Left forelimb (tissue), 1 donor: ENCODE measurements at places on chromosomes 7 and 10.
A peak's percentile ranks its signal among the peaks of the same experiment; 100 is the strongest.

- no peak for DNase-seq
Observed at GRCh38 chr7:131071786-131072504, 255.7 kb upstream of the MKLN1 start.

- peak; percentile 34 for DNase-seq
Observed at GRCh38 chr7:157978766-157979165, 608.9 kb downstream of the PTPRN2 start.

- DNase-seq = no peak
Observed at GRCh38 chr7:36490419-36490830, 100.8 kb downstream of the ANLN start.

GRCh38 chr10:6124666-6125065 lies 35.8 kb downstream of the RBM17 start:
- no peak for DNase-seq

DNA sequence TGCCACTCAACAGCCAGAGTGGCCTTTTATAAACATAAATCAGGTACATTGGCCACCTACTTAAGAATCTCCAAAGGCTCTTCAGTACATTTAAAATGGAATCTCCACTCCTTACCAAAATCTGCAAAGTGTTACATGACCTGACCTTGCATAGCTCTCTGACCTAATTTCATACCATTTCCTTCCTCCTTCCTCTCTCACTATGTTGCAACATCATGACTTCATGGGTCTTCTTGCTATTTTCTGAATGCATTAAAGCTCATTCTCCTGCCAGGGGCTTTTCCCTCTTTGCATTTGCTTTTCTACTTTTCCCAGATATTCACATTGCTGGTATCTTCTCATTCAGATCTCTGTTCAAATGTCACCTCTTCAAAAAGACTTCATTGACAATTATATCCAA lies 22.1 kb upstream of the PPP1R17 start:
- DNase-seq = no peak

DNA sequence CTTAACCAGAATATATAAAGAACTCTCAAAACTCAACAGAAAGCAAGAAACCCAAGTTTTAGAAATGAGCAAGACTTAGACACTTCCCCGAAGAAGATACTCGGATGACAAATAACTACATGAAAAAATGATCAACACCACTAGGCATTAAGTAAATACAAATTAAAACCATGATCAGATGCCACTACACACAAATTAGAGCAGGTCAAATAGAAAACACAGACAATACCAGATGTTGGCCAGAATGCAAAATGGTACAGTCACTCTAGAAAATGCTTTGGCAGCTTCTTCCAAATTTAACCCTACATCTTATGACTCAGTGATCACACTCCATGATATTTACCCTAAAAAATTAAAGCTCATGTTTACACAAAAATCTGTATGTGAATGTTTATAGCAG lies 18.4 kb downstream of the TMEM176A start:
- DNase-seq = no peak

DNA sequence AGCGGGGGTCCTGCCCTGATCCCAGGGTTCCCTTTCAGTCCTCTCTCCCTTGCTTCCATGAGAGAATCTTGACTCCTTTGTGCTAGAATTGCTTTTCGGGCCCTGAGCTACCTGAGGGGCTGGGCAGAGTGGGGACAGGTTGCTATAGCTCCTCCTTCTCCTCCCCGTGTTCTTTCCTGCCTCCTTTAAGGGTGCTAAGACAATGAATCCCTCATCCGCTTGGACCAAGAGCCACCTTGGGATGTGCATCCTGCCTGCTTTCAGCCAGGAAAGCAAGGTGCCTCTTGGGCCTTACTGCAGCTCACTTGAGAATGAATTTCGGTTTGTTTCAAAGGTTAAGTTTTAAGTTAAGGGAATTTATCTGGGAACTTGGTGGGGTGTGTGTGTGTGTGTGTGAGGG lies 53.6 kb downstream of the ADRA2A start:
- no peak for DNase-seq

- no peak for DNase-seq
Observed at GRCh38 chr10:36880898-36881297, 244.5 kb upstream of the ANKRD30A start.

GRCh38 chr10:71312811-71313789 lies 6.0 kb upstream of the SLC29A3 start:
- DNase-seq = peak; percentile 85

- peak; percentile 95 for DNase-seq
Observed at GRCh38 chr7:80918909-80919721, at the start of gene SEMA3C. TSS of gene SEMA3C (minus strand) at chr7:80919051. CDS start at chr7:80916781, 2,270 bp downstream.

GRCh38 chr7:84060760-84061261 lies 133.8 kb downstream of the SEMA3A start:
- DNase-seq = no peak

GRCh38 chr7:99095698-99096097 lies 48.2 kb downstream of the SMURF1 start:
- DNase-seq = no peak

DNA sequence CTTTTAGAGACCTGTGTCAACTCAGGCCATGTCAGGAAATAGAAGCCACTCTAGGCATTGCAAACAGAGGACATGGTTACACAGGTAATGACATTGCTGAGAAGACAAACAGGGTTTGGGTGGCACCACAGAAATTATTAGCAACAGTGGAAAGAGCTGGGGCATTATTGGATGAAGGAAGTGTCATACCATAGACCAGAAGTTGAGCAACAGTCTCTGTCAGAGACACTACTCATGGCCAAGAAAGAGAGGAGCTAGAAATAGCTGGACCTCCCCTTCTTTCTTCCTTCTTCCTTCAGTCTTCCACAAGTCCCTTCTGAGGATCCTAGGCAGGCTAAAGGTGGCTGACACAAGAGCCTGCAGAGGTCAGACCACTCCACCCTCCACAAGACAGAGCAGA lies 4.2 kb upstream of the LIPA start:
- no peak for DNase-seq

GRCh38 chr10:59805014-59805413 lies 51.8 kb upstream of the MRLN start:
- DNase-seq = no peak

DNA sequence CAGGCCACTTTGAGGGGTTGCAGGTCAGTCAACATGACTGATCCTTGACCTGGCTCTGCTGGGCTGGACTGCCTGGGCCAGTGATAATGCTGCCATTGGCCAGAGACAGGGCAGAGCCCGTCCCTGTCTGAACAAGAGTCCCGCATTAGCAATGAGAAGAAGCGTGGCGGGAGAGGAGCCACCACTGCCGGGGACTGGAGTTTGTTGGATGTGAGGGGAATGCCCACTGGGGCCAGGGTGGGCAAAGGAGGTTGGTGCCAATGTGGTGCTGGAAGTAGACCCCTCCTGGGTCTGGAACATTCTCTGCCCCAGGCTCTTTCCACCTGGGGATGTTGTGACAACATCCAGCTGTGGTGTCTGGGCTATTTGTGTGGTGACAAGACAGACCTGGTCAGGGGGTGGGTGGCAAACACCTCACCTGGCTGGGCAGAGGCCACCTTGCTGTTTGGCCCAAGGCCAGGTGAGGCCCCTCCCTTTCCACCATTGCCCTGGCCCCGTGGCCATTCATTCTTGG lies 7.6 kb downstream of the SAP25 start:
- peak; percentile 47 for DNase-seq

GRCh38 chr7:152568972-152569371 lies 107.0 kb downstream of the XRCC2 start:
- DNase-seq = no peak

- no peak for DNase-seq
Observed at GRCh38 chr7:96344236-96344635, 22.3 kb upstream of the SLC25A13 start.

GRCh38 chr7:111886233-111886632 lies 320.0 kb downstream of the DOCK4 start:
- DNase-seq = no peak
